ENCODE measurements at places on chromosomes 3 and 15. TPM values are rescaled to one million over a fixed set of nuclear protein-coding genes. Genes with fewer than 3 reads are reported as not detected.

Gene NPAP1
- total RNA-seq = not detected

Gene TTC21A
- 9.0 TPM for total RNA-seq

Gene ENTPD3
- total RNA-seq = not detected

Gene CNTN6
- total RNA-seq = not detected

Gene RTP3
- not detected for total RNA-seq

Data from PC-9 (cell line).